ENCODE measurements at places on chromosomes 5 and 9.

- DNase-seq, result no peak
Observed at GRCh38 chr9:125965477-125965876, 218.3 kb downstream of the PBX3 start.

DNA sequence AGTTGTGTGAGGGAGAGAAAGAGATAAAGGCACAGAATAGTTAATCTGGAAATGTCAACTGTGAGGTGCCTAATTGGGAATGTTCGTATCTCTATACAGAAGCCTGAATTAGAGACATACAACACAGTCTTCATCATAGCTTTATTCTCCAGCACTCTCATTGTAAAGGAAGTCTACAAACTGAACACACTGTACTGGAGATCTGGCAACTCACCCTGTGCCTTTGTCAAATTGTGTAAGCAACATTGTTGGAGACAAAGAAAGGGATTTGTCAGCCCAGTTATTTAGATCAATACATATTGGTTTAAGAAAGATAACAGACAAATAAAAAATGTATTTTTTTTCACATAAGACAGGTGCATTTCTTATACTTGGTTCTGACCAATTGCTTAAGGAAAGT lies 832.9 kb upstream of the DMAC1 start:
- no peak for DNase-seq

DNA sequence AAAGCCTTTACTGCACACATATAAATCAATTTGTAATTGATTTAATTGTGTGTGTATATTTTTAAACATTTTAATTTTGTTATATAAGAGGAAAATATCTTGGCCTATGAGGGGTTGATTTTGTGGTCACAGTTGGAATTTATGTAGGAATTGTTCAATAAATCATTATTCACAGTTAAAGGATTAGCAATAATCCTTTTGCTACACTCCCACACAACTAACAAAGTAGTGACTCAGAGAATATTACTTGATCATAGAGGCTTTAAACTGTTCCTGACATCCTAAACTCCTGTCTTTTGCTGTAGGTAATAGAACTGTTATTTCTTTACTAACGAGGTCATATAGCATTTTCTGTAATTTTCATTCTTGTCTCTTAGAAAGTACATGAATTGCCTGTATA lies 95.5 kb downstream of the ZCCHC7 start:
- DNase-seq, result no peak

DNA sequence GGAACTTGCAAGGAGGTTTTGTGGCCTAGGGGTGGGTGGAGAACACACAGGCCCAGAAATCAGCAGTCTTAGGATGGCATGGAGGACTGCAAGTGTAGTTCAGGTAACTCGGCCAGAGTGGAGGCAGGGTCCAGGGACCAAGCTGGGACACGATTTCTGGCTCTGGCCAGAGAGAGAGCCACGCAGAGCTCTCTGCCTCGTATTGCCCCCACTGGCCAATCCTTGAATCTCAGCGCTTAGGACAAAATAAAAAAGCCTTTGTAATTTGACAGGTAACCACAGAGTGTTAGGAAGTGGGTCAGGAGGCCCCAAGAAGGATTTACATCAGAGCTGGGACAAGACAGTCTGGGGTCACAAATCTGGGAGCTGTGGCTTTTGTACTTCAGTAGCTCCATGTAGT lies 11.7 kb downstream of the MAP3K1 start:
- DNase-seq, result no peak

DNA sequence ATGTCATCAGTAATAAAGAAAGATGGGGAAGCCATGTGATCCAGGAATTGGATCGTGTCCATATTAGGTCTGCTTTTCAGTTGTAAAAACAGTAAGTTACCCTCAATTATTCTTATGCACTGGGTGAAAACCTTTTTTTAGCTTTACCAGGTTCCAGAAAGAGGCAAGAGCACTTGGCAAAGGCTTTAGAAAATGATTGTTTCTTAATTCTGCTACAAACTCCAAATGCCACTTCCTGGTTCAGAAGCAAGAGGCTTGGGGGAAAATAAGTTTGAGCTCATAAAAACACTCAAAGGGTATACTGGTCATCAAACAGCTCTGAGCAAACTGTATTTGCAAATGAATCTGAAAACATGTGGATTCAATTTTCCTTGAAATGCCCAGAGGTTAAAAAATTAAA lies 615.6 kb downstream of the EBF1 start:
- no peak for DNase-seq

GRCh38 chr9:17776735-17777134 lies 197.9 kb downstream of the SH3GL2 start:
- no peak for DNase-seq

Data from esophagus squamous epithelium (tissue), 5 donors.